ENCODE measurements at places on chromosomes 7 and 10. TPM values are rescaled to one million over a fixed set of nuclear protein-coding genes. Genes with fewer than 3 reads are reported as not detected.

Gene ZCCHC24
- 15.1 TPM for total RNA-seq

Gene DLD
- total RNA-seq, result 120 TPM

Gene SHTN1
- total RNA-seq, result 1.4 TPM

Gene H2BK1
- not detected for total RNA-seq

Gene PIK3AP1
- under 0.01 TPM for total RNA-seq

Gene OPN1SW
- total RNA-seq, result not detected

Gene PAX4
- total RNA-seq, result not detected

Gene ELN
- total RNA-seq, result 2.2 TPM

Gene GPR85
- 5.0 TPM for total RNA-seq

Gene CPVL
- not detected for total RNA-seq

Gene PUS7
- 17.0 TPM for total RNA-seq

Gene TAS2R60
- total RNA-seq, result not detected

Gene CPN1
- not detected for total RNA-seq

Gene MTERF1
- 16.7 TPM for total RNA-seq

Gene VGF
- total RNA-seq, result 0.18 TPM

Gene MEOX2
- total RNA-seq, result under 0.01 TPM

Gene SLC26A5
- total RNA-seq, result not detected

Gene BLNK
- total RNA-seq, result not detected

Gene AMPH
- 3.9 TPM for total RNA-seq

Gene ZNF488
- under 0.01 TPM for total RNA-seq

Gene AKR1C4
- not detected for total RNA-seq
